ENCODE measurements at places on chromosomes 6 and 20.

DNA sequence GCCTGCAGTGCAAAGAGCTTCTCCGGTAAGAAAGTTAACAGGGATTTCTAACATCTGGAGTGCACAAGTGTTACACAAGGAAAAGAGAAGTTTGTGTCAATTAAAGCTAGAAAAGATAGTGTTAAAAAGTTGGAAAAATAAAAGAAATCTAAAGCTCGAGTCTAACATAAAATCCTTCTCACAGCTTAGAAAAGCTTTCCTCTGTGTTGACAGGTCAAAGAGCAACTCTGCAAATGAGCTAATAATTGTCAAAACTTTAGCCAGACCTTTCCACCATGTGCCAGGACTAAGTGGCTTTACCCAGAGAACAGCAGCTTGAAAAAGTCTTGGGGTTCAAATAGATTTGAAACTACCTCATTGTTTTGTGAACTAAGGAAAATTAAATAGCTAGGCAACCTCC is 14.8 kb downstream of the PTPRK start:
- DNase-seq: no peak

- no peak for DNase-seq
Observed at GRCh38 chr20:43306837-43307236, 117.1 kb upstream of the PTPRT start.

DNA sequence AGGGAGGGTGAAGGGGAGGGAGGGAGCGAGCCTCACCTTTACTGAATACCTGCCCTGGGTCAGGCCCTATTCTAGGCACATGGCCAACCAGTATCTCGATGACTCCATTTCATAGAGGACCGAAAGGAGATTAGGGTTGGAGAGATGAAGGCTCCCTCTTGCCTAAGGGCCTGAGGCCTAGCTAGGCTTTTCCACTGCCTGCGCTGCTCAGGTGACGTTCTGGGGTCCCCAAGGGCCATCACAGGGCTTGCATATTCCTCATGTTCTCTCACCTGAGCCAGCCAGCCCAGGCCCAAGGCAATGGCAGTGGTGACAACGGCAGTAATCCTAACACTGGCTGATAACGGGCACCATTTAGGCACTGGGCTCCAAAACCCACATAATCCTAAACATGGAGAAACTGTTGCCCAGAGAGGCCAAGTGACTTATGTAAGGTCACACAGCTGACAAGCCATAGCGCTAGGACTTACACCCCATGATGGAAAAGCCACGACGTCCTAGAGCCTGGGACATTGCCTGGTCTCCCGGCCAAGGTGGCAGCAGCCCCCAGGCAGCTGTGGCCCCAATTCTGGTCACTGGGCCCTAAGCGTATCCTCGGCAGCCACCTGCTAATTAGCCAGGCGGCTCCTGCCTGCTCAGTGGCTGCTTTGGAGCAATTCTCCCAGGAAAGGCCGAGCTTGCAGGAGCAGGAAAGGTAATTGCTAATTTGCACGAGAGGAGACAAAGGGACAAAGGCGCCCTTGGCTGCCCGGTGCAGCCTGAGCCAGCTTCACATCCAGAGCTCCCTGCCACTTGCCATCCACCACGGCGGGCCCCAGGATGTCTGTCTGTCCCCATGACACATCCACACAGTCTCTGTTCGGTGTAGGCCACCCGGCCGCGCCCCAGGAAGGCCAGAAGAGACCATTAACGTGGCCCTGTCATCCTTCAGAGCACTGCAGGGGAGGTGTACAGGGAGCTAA is 21.5 kb downstream of the NOL4L start:
- DNase-seq: no peak

DNA sequence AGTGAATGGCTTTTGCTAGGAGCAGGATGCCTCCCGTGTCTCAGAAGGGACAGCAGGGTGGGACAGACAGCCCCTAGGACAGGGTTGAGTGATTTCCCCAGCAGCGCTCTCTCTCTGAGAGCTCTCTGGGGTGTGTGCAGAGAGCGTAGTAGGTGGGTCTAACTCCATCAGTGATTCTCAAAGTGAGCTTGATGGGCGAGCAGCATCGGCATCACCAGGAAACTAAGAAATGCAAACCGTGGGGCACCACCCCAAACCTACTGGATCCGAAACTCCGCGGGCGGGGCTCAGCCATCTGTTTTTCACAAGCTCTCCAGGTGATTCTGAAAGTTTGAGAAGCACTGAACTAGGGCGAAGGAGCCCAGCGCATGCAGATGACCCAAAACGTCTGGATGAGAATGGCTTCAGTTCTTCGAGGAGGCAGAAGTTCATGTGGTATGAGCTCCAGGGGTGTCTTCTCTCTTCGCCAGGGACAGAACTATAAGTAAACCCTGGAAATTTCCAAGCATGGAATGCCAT is 119.6 kb upstream of the RNF24 start:
- no peak for DNase-seq

DNA sequence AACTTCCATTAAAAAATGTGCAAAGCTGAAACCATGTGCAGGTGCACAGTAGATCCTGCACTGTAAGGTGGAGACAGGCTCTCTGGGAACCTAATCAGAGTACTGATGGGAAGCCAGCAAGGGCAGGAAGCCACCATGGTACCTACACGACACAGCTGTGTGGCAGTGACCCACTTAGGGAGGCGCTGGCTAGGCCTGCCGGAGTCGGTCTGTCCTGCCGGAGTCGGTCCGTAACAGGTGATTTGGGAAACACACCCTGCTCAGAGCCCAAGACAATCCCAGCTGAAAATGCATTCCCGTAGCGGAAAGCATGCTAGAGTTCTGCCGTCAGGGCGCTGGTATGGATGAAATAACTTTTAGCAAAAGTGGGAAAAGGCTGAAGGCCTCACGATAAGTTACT is 17.2 kb downstream of the TXNDC5 start:
- no peak for DNase-seq

GRCh38 chr6:168320634-168321033 is 1.1 kb upstream of the DACT2 start:
- DNase-seq: no peak

DNA sequence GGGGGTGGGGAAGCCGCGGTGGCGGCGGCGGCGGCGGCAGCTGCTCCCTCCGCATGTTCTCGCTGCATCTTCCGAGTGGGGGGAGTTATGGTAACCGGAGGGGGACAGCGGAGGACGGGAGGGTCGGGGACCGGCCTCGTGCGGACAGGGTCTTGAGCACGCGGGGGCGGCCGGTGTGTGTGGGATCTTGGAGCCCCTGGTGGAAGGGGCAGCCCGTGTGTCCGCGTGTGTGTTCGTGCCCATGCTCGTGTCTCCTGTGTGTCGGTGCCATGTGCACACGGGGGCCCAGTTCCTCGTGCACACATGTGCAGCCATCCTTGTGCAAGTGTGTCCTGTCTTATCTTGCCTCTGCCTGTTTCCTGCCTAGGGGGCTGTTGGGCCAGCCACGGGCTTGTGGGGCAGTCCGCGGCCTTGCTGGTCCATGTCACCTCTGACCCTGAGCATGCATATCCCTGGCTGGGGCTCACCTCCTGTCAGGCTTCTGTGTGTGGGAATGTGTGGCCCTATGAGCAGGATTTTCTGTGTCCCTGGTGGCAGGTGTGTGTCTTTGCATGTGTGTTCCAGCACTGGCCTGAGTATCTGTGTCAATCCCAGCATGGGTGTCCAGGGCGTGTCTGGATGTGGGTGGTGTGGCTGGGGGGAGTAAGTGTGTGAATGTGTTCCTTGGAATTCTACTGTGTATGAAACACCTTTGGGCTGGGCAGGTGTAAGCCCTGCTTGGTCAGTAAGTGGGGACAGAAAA is 8.5 kb downstream of the SYNGAP1 start:
- peak; percentile 43 for DNase-seq

DNA sequence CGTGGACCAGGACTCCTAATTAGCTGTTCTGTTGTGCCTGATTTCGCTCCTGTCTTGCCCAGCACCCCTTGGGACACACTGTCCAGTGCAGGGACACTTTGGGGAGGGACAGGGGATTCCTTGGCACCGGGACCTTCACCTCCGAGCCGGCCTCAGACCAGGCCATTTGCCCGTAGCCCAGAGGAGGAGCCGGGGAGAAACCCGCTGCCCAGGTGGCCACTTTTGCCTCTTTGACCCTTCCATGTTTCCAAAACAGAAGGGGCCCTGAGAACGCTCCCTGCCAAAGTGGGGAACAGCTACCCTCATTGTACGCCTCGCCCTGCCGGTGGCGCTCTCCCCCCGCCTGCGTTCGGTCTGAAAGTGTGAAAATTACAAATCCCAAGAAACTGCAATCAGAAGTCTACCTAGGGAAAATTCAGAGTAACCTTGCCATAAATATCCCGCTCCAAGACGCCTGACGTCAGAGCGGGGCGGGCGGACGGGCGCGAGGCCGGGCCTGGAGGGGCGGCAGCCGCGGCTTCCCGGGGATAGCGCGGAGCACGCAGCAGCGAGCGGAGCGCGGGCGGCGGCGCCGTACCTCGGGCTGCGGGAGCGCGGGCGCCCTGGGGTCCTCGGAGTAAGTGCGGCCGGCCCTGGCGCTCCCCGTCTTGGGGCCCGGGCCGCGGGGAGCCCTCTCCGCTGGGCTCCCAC is at the start of gene DAAM2:
DAAM2 (plus strand) TSS at position 527 of the 690 bp plus-strand sequence. CDS start 63,927 bp downstream, outside the sequence.
- DNase-seq: no peak

- DNase-seq: no peak
Observed at GRCh38 chr20:19770375-19770774, 12.3 kb downstream of the RIN2 start.

GRCh38 chr20:35597186-35597585 is 18.4 kb upstream of the SPAG4 start:
- no peak for DNase-seq

GRCh38 chr6:30386166-30386565 is 41.2 kb downstream of the RPP21 start:
- no peak for DNase-seq

DNA sequence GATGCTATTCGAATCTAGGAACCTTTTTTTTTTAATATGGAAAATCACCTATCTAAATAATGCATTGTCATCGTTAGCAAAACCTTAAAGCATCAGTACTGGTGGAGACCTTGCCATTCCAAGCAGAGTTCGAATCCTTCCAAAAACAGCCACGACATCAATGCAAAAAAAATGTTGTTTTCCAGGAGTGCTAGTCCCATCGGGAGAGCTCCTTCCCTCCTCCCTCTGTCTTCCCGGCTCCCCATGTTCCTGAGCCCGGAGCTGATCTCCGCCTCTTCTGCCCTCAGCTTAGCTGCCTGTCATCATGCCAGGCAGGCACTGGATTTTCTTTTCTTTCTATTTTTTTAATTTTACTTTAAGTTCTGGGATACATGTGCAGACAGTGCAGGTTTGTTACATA is 153.6 kb upstream of the QKI start:
- no peak for DNase-seq

GRCh38 chr6:74248966-74249365 is 553.0 kb downstream of the CD109 start:
- no peak for DNase-seq

GRCh38 chr6:12963567-12963966 is 247.0 kb downstream of the PHACTR1 start:
- DNase-seq: no peak

DNA sequence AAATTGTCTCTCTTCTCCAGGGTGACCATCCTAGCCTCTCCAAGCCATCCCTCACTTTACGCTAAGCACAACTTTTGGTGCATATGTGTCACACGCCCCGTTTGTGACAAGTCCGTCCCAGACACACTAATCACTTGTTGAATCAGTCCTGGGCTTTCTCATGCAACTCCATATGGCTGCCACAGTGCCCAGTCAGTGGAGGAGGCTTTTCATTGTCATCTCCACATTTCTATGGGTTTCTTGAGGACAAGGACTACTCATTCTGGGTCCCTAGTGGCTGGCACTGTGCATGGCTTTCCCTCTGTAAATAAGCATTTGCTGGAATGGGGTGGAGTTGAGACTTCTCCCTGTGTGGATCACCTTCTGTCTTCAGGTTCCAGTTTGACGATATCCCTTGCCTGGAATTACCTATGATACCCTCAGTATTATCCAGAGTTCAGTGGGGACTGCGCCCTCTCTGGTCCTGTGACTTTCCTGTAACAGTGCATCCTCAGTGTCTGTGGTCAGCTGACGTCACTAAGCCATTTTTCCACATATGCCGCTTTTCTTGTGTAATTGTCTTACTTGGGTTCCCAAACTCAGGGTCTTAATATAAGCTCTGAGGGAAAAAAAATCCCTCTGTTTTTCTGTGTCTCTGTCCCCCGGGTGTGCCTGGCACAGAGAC is 59.8 kb upstream of the MYL9 start:
- no peak for DNase-seq

DNA sequence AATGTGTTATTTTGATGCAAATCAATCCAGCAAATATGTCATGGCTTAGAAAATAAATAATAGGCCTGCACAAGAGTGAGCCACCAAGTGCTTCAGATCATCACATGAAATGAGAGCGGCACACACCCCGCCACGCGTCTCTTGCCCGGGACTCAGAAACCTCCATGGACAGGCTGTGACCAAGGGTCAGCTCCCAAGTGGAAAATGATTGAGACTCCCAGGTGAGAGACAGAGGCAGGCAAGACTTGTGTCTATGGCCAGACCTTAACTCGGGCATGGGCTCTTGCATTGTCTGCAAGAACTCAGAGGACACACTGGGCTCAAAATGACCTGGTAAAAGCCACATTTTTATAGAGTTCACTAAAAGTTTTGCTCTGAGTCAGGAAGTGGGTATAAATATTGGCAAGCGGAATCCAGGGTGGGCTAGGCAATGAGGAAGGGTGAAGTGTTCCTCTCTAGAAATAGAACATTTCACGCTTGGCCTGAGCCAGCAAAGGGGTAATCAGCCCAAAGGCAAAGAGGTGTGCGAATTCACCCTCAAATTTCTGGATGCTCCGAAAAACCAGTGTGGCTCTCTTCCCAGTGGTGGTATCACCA is 30.7 kb upstream of the RIN2 start:
- no peak for DNase-seq

DNA sequence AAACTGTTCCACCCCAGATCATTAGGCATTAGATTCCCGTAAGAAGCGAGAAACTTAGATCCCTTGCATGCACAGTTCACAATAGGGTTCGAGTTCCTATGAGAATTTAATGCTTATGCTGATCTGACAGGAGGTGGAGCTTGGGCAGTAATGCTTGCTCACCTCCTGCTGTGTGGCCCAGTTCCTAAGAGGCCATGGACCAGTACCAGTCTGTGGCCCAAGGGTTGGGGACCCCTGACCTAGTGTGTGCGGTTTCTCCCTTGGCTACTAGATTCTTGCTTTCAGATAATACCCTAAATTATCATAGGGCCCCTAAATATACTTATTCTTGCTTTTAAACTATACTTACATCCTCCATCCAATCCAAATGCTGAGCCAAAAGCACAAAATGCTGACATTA is 1.9 kb upstream of the GPSM3 start:
- DNase-seq: no peak

DNA sequence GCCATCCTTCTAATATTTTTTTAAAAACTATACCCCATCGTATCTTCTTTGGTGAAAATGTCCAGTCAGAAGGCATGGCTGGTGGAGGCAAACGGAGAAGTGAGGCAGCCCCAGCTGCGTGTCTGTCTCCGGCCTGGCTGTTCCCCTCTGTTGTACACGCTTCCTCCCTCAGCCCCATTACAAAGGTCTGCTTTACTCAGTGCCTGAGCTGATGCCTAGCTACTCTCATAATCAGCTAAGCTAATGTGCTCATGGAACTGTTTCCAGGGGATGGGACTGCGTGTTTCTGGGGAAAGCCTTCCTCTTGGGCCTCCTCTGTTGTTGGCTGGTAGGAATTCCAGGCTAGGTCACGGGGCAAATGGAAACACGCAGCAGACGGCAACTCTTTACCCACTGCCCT is 67.3 kb downstream of the PPP1R3G start:
- no peak for DNase-seq

- no peak for DNase-seq
Observed at GRCh38 chr6:77561768-77562314, 91.0 kb upstream of the MEI4 start.

Data from stimulated activated CD4-positive, alpha-beta T cell treated with anti-CD3 and anti-CD28 coated beads, Interleukin-1b, Interleukin-23, amount 100 ng/mL, for 48 hours (primary cell).